ENCODE measurements at places on chromosomes 6 and 20.

DNA sequence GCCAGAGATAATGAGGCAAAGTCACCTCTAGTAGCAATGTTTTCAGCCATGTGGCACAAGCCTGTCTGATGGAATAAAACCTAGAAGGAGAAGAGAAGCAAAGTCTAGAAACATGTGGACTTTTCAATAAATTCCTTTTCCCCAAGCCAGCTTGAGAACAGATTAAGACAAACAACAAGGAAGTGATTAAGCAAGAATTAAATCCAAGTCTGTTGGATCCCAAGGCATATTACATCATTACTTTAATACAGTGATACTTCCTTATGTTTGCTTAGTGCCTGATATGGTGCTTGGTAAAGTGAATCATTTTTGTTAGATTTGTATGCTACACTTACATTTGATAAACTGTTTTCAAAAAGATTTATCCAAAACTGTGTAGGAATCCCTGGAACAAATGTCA lies 260.3 kb upstream of the FAM83B start:
- no peak for DNase-seq

DNA sequence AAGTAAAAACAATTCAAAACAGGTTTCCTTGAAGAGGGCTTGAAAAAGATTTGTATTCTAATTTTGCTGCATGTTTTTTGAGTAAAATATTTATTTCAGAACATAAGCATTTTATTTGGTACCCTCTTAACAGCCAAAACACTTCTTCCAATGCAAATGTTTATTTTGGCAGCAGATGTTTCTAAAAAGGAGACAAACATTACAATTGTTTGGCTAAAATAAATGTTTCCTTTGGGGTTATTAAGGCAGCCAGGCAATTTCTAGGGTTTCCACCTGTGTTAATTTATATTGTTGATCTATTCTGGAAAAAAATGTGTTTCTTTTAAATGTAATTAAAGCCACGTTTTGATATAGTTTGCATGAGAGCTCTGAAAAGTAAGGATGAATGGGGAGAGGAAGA lies 56.6 kb downstream of the ARID1B start:
- no peak for DNase-seq

- DNase-seq: no peak
Measured at GRCh38 chr6:96975852-96976251, 51.3 kb downstream of the KLHL32 start.

GRCh38 chr6:154187714-154188113 lies 148.7 kb downstream of the OPRM1 start:
- DNase-seq: no peak

DNA sequence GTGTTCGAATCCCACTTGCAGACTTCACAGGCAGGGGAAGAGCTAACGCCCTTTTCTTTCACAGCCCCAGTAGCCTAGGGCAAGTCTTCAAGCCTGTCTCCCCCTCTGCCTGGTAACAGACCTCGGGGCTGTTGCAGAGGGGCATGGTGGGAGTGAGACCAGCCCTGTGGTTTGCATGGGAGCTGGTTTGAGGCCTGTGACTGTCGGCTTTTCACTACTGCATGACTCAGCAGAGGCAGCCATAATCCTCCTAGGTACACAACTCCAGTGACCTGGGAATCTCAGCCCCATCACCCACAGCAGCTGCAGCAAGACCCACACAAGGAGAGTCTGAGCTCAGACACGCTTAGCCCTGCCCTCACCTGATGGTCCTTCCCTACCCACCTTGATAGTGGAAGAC lies 55.3 kb upstream of the POPDC3 start:
- DNase-seq: no peak

DNA sequence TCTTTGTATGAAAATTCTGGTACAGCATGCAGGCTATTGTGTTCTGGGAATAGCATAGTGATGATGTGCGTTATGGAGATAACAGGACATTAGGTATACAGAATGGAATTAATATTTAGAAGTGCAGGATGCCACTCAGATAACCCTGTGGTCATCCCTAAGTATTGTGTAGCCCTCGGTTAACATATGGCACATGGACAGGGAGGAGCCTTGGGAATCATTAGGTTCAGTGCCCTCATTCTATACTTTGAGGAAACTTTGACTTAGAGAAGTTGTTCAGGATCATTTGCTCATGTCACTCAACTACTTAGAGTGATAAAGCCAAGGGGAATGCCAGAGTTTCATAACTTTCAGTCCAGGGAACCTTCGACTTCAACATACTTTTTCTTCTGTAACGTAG lies 185.9 kb downstream of the UST start:
- no peak for DNase-seq

GRCh38 chr6:143844006-143844405 lies 868 bp downstream of the LTV1 start:
- no peak for DNase-seq

DNA sequence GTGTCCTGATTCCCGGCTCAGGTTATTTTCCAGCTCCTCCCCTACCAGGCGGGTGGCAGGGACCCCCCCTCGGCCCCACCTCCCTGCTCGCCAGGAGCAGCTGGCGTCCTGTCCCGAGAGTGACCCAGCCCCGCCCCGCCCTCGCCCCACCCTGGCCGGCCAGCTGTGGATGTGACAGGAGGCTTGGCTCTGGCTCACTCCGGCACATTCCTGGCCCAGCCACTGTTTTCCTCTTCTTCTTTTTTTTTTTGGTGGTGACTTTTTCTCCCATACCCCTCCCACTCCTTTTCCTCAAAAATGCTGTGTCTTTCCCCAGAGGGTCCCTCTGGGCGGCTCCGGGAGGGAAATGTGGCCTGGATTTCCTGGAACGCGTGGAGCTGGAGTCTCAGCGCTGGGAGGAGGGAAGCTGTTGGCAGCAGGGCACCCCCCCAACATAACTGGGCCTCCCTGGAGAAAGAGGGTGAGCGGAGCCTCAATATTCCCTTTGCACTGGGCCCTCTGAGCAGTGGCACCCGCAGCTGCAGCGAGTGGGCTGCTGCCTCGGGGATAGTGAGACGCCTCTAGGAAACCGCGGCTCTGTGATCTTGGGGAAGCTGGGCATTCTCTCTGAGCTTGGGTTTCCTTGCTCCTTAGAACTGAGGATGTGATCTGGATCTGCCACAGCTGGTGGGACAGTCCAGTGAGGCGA lies 28.3 kb upstream of the CSNK2A1 start:
- DNase-seq: peak; percentile 14

DNA sequence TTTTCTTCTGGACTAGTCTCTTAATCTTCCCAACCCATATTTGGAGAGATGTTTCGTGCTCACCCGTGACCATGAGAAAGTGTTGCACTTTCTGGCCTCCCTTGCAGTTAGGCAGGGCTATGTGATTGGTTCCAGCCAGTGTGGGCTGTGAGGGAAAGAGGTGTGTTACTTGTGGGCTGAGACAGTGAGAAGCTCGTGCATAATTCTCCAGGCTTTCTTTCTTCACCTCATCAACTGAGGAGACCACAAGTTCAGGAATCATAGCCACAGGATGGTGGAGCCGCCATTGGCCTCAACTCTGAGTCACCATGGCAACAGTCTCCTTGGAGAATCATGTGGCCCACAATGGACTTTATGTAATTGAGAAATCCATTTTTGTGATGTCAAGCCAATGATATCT lies 57.5 kb upstream of the FUCA2 start:
- DNase-seq: no peak

DNA sequence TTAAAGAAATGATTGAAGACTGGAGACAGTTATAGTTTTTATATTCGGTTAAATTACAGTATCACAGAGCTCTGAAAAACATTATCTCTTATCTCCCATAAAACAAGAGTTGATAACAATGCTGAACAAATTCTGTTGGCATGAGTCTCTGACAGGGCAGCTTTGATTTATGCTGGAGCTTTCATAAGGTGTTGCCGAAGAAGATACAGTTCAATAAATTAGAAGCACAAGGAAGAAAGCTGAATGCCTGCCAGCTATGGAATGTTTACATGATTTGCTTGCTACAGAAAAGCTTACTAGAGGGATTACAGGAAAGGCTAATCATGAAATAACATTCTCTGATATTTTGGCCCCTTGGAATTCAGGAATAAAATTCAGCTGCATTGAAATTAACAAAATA lies 431.9 kb upstream of the GJE1 start:
- no peak for DNase-seq

DNA sequence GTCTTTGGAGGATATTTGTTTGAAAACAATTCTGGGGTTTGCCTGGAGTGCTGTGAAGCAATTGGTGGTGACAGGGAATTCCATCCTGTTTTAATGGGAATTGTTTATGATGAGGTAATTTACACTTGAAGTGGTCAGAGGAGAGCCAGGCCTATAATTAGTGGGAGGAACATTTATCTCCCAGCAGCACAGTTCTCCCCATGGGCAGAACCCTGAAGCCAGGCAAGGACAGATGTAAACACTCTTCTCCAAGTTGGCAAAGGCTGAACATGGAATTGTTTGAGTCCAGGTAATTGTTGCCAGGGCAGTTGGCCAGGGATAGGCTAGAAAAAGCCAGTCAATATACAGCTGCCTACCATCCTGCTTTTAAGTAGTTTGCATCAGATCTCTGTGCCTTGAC lies 789.7 kb downstream of the FRK start:
- no peak for DNase-seq

DNA sequence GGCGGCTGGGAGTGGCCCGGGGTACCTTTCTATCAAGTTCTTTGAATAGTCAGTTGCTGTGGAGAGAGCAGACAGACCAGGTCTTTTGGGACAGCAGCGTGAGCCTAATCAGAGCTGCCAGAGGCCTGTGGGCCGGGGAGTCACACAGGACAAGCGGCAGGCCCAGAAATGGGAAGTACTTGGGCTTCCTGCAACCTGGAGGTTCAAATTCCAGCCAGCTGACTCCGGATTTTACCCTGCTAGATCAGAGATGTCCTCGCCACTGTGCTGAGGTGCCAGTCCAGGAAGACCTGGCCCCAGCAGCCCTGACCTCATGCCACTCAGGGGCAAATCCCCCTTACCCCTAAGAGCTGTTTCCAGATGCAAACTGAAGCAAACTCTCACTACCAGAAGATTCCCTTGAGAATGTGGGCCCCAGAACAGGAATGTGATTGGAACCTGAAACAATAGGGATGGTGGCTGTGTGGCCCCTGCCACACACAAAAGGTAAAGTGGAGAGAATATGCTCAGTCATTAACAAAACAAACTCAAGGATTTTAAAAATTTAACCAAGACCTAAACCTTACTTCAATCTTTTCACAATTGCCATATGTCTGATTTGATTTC lies 9.7 kb downstream of the BEND3 start:
- DNase-seq: no peak

DNA sequence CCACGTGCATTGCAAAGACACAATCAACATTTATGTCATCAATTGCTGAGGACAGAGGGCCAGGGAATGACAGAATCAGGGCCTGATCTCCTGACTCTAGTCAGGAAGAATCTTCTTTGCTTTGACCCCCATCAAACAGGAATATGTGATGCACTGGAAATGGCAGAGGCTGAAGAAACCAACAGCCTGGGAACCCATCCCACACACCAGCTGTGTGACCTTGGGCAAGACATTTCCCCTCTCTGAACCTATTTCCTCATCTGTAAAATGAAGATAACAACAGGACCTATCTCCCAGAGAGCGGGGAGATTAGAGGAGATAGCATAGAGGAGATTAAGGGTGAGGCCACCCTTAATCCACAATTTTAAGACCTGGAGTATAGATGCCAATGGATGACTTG lies 1.5 kb downstream of the HNF4A start:
- DNase-seq: no peak

DNA sequence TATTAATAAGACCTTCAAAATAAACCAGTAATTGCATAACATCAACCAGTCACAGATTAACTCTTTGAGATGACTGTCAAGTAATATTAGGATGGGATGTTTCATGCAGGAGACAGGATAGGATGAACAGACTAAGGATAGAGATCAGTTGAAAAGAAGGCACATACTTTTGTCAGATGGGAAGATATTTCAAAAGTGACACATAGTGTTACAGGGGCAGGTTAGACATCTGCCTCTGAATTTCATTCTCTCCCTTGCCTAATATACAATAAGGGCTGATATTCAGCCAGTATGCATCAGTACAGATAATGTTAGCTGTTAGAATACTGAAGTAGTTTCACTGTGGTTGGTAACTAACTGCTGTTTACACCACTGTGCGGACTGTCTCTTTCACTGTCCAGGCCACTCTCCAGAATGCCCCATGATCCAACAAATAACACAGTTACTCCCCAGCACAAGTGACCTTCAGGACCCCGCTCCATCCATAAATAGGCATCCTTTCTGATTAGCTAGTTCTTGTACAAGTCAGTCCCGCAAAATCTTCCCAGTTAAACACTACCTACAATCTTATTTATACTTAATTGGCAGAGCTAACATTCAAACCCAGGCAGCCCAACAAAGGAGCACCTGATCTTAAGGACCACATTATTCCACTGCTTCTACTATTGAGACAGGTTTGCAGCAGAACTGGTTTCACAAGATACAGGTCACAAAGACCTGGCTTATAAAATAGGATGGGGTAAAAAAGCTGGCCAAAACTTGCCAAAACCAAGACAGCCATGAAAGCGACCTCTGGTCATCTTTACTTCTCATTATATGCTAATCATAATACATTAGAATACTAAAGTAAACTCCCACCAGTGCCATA lies 21.9 kb upstream of the PLN start:
- DNase-seq: no peak
